ENCODE measurements at places on chromosomes 5 and 9. TPM values are rescaled to one million over a fixed set of nuclear protein-coding genes. Genes with fewer than 3 reads are reported as not detected.

Gene NR4A3
- 0.08 TPM for total RNA-seq

DNA sequence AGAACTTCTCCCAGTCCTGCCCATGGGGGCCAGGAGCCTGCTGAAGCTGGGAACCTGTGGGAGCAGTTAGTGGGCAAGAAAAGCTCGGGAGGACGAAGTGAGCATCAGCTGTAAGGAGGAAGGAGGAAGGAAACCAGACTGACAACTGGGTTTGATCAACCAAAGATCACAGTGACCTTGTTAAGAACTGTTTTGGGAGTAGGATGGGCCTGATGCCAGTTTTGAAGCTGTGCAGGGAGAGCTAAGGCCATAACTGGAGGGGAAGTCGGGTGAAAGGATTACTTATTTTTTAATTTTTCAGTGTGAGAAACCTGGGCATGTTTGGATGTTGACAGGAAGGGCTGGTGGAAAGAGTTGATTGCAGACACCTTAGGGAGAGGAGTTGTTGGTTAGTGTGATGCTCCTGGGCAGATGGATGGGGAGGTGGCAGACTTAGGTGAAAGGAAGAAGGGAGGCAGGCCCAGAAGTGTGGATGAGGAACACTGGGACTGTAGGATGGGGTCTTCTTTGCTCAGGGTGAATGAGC, 58.3 kb upstream of the KLF4 start:
- no peak for DNase-seq
- H3K36me3 ChIP-seq = no peaks in the 10 kb centered on the region
- peak overlapping the region; percentile 58 for H3K27ac ChIP-seq
- H3K4me3 ChIP-seq = no peak overlapping the region
- H3K27me3 ChIP-seq = no peaks in the 10 kb centered on the region

DNA sequence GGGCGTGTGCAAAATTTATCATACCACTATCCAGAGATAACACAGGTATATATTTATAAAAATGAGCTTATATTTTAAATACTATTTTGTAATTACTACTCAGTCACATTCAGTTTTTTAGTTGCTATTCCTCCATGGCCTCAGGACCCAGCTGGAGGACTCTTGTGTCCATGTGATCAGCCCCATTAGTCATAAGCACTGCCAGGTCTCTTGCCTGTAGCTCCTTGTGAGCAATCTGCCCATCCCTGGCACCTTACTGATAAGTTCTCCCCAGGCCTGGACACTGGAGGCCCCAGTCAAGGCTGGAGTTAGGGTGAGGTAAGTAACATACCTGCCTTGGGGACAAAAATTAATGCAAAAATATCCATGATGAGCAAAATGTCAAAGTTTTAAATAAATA, 29.5 kb upstream of the ADRB2 start:
- no peak for DNase-seq
- H3K27ac ChIP-seq = no peak overlapping the region
- no peaks in the 10 kb centered on the region for H3K36me3 ChIP-seq
- no peaks in the 10 kb centered on the region for H3K4me1 ChIP-seq
- no peak overlapping the region for H3K4me3 ChIP-seq

DNA sequence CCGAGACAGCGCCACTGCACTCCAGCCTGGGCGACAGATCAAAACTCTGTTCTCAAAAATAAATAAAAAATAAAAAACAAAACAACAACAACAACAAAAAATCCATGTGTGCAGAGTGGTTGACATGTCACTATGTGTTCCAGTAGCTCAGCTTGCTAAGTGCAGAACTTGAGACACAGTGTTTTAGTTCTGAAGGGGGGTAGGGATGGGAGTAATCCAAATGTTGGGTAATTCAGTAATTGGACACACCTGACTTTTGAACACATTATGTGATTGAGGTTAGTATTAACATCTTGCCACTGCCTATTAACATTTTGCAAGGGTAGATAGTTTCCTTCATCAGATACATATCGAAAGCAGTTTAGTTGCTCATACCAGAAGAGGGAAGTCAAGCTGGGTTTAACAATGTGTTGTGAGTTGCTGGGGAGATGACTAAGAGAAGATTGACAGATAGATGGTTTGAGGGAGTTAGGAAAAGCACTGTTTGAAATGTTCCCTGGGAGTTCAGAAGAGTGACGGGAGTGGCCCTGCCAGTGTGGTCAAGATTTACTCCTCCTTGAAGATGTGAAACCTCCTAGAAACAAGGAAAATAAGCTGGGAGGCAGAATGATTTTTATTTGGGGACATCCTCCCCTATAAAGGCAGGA, 928 bp downstream of the HACD4 start:
- DNase-seq = no peak
- H3K27ac ChIP-seq = peak overlapping the region; percentile 49
- H3K36me3 ChIP-seq = no peaks in the 10 kb centered on the region
- H3K4me1 ChIP-seq = peaks cover 7% of the 10 kb centered on the region

DNA sequence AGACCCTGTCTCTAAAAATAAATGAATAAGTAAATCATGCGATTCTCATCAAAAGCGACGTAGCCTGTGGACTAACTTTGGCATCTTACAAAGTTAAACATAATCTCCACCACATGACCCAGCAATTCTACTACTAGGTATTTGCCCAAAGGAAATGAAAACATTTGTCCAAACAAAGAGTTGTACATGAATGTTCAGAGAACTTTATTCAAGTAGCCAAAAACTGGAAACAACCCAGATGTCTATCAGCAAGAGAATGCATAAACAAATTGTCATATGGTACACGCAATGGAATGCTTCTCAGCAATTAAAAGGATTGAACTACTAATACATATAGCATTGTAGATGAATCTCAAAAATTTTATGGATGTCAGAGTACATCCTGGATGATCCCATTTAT, 82.6 kb downstream of the ADRB2 start:
- no peaks in the 10 kb centered on the region for H3K36me3 ChIP-seq
- no peak for DNase-seq
- no peak overlapping the region for H3K27ac ChIP-seq
- H3K4me3 ChIP-seq = no peak overlapping the region
- no peaks in the 10 kb centered on the region for H3K27me3 ChIP-seq

DNA sequence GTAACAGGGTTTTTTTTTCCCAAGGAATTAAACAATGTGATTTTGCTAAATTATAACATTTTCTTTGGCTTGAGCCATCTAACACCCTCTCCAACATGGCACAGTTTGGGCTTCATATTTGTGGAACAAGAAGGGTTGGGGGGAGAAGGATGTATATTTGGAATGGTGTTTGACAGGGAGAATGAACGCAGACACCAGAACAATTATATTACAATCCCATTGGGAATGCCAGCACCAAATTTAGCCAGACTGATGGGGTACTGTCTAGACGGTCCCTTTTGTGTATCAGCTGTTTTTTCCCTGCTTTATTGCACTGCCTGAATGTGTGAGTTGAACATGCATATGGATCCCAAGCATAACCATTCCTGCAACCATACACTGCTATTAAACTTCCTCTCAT, 130.9 kb upstream of the TMEM161B start:
- H3K4me3 ChIP-seq = no peak overlapping the region
- no peak for DNase-seq
- H3K4me1 ChIP-seq = no peaks in the 10 kb centered on the region
- no peak overlapping the region for H3K27ac ChIP-seq
- H3K27me3 ChIP-seq = no peaks in the 10 kb centered on the region

DNA sequence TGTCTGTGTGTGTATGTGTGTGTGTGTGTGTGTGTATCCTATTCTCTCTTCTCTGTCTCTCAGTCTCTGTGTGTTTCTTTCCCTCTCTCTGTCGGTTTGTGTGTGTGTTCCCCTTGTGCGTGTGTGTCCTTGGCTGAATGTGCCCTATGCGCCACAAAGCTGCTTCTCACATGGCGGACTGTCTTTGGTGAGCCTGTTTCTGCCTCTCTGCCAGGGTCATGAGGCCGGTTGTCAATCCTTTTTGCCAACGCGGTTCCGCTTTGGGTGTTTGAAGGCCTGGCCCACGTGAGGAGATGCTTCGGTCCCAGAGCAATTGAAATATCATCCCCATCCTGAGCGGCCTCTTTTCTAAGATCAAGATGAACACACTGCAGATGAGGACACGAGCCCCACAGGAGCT, 476.0 kb downstream of the SPATA31A7 start:
- H3K27me3 ChIP-seq = no peaks in the 10 kb centered on the region
- no peaks in the 10 kb centered on the region for H3K4me1 ChIP-seq
- H3K27ac ChIP-seq = no peak overlapping the region
- no peak for DNase-seq
- no peak overlapping the region for H3K4me3 ChIP-seq

GRCh38 chr5:142915813-142916424, 145.7 kb downstream of the ARHGAP26 start:
- no peaks in the 10 kb centered on the region for H3K36me3 ChIP-seq
- DNase-seq = no peak
- no peak overlapping the region for H3K4me3 ChIP-seq
- no peak overlapping the region for H3K27ac ChIP-seq

GRCh38 chr5:53873235-53873634, 312.8 kb downstream of the NDUFS4 start:
- no peaks in the 10 kb centered on the region for H3K4me1 ChIP-seq
- H3K36me3 ChIP-seq = no peaks in the 10 kb centered on the region
- H3K27me3 ChIP-seq = no peaks in the 10 kb centered on the region
- DNase-seq = no peak

GRCh38 chr9:71644819-71645362, 123.4 kb downstream of the CEMIP2 start:
- no peaks in the 10 kb centered on the region for H3K27me3 ChIP-seq
- DNase-seq = no peak
- H3K4me1 ChIP-seq = peaks cover 10% of the 10 kb centered on the region
- H3K4me3 ChIP-seq = no peak overlapping the region
- no peak overlapping the region for H3K27ac ChIP-seq

Gene ATP10B
- 18.5 TPM for total RNA-seq

Gene PRSS3
- total RNA-seq = 64.0 TPM

Gene HMHB1
- total RNA-seq = not detected
